ENCODE measurements at places on chromosomes 6 and 20. TPM values are rescaled to one million over a fixed set of nuclear protein-coding genes. Genes with fewer than 3 reads are reported as not detected.

Gene MUC22
- not detected for total RNA-seq

Gene PEX7
- 6.7 TPM for total RNA-seq

Gene HDGFL1
- total RNA-seq, result not detected

Gene CPNE5
- total RNA-seq, result 36.0 TPM

Gene RIMS1
- total RNA-seq, result 374 TPM

Gene MROH8
- total RNA-seq, result 9.9 TPM

Gene RBPJL
- total RNA-seq, result not detected

Gene ECT2L
- 1.2 TPM for total RNA-seq

Gene POPDC3
- 1.2 TPM for total RNA-seq

Gene OPRM1
- 56.7 TPM for total RNA-seq

Gene TMEM217
- 1.8 TPM for total RNA-seq

Gene DDO
- total RNA-seq, result 1.8 TPM
